ENCODE measurements at places on chromosomes 3 and 15. TPM values are rescaled to one million over a fixed set of nuclear protein-coding genes. Genes with fewer than 3 reads are reported as not detected.

The IMPG2 gene
- total RNA-seq, result 0.07 TPM

The CPNE9 gene
- 0.30 TPM for total RNA-seq

The CLDN16 gene
- 0.39 TPM for total RNA-seq

The IL20RB gene
- 0.07 TPM for total RNA-seq

The CSTA gene
- not detected for total RNA-seq

All from mammary microvascular endothelial cell (primary cell).